ENCODE measurements at places on chromosomes 5 and 9. TPM values are rescaled to one million over a fixed set of nuclear protein-coding genes. Genes with fewer than 3 reads are reported as not detected.

The PCDHB3 gene
- total RNA-seq = not detected

The SHISAL2B gene
- total RNA-seq = not detected

The ADAMTS6 gene
- total RNA-seq = 3.4 TPM

The FAM81B gene
- not detected for total RNA-seq

The ARHGEF28 gene
- total RNA-seq = not detected

The INSYN2B gene
- not detected for total RNA-seq

The ADAMTS2 gene
- not detected for total RNA-seq

The FST gene
- total RNA-seq = not detected

The PCDHB14 gene
- not detected for total RNA-seq

The ZNF454 gene
- total RNA-seq = not detected

The TMC1 gene
- not detected for total RNA-seq

The MARVELD2 gene
- total RNA-seq = 0.18 TPM

The ACSL6 gene
- 20.8 TPM for total RNA-seq

The ENHO gene
- not detected for total RNA-seq

The IGFBPL1 gene
- total RNA-seq = not detected

The CSNK1G3 gene
- total RNA-seq = 26.9 TPM

The FOXD4L6 gene
- total RNA-seq = not detected

The SLCO6A1 gene
- not detected for total RNA-seq

The MORN5 gene
- total RNA-seq = not detected

The NTNG2 gene
- total RNA-seq = 4.8 TPM

The HTR4 gene
- total RNA-seq = not detected

The PCDHB4 gene
- total RNA-seq = not detected

The ZDHHC11 gene
- 11.9 TPM for total RNA-seq

The PHF24 gene
- total RNA-seq = not detected

The NEUROG1 gene
- total RNA-seq = not detected

The PALM2AKAP2 gene
- total RNA-seq = not detected

The RPL7A gene
- 1,894 TPM for total RNA-seq

The CAMK4 gene
- total RNA-seq = 84.9 TPM

The ESM1 gene
- not detected for total RNA-seq

The GPR151 gene
- total RNA-seq = not detected

The PCDHB13 gene
- total RNA-seq = not detected

The CNTLN gene
- total RNA-seq = 1.2 TPM

The F2RL2 gene
- not detected for total RNA-seq

The OLFML2A gene
- total RNA-seq = not detected

The CCL27 gene
- not detected for total RNA-seq

The OLFM1 gene
- not detected for total RNA-seq

The PAEP gene
- total RNA-seq = not detected

The FBXW11 gene
- 26.3 TPM for total RNA-seq

The NUTM2F gene
- not detected for total RNA-seq

Data from activated CD8-positive, alpha-beta T cell treated with anti-CD3 and anti-CD28 coated beads, Interleukin-2, amount 10 ng/mL, durations not matched to agents 7 days and 5 days (primary cell).